Skeletal muscle cell (primary cell): ENCODE measurements at places on chromosomes 13 and 19.

- no peak for DNase-seq
Measured at GRCh38 chr13:110713981-110714796, 689 bp downstream of the ING1 start.

GRCh38 chr13:30776661-30777060 lies 41.3 kb downstream of the ALOX5AP start:
- DNase-seq: no peak

DNA sequence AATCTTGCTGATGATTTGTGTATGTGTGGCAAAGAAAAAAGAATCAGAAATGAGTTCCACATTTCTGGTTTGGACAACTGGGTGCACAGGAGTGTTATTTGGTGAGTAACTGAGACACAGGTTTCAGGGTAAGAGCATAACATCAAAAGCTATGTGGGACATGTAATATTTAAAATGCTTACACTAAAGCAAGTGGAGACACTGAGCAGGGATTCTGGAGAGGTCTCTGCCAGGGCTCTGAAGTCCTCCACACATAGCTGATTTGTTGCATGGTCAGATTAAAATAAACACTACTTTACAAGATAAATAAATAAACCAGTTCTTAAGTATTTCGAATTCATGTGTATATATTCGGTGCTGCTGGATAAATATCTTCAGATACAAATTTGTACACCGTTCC lies 16.3 kb upstream of the PEG3 start:
- DNase-seq: no peak

DNA sequence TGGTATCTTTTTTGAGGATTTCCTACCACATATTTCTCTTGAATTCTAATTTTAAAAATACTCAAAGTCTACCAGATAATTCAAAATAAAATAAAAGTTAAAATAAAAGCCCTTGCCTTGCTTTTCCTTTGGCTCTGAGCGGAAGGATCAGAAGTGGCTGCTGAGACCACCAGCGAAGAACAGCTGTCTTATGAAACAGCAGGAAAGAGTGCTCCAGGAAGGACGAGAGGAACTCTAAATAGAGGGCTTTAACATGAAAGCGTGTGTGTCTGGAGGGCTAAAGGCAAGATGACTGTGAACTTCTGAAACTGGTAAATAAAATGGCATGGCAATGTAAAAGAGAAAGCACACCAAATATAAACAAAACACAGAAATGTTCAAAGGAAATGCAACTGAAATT lies 521.5 kb upstream of the SPRY2 start:
- DNase-seq: no peak

GRCh38 chr13:23643338-23644125 lies 73.3 kb downstream of the TNFRSF19 start:
- no peak for DNase-seq

- no peak for DNase-seq
Measured at GRCh38 chr13:49935171-49936074, 717 bp downstream of the SPRYD7 start.

GRCh38 chr13:52652980-52653303 lies 306 bp downstream of the SUGT1 start:
- no peak for DNase-seq
